SW480 (cell line): ENCODE measurements at places on chromosomes 5 and 9.
A peak's percentile ranks its signal among the peaks of the same experiment; 100 is the strongest.

DNA sequence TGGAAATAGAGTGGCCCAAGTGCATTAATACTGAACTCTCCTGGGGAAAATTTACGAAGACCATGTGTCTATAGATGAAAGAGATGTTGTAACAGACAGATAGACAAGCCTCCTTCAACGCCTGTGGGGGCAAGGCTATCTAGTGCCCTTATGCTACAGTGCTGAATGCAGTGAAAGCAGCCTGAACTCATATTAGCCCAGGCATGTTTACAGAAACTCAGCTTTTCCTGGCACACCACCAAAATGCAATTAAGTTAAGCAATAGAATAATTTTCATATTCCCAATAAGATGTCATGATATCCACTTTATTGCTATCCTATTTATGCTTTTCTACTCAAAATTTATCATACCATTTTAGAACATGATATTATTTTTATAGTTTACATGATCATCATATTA is 277.0 kb downstream of the DIRAS2 start:
- DNase-seq, result no peak

DNA sequence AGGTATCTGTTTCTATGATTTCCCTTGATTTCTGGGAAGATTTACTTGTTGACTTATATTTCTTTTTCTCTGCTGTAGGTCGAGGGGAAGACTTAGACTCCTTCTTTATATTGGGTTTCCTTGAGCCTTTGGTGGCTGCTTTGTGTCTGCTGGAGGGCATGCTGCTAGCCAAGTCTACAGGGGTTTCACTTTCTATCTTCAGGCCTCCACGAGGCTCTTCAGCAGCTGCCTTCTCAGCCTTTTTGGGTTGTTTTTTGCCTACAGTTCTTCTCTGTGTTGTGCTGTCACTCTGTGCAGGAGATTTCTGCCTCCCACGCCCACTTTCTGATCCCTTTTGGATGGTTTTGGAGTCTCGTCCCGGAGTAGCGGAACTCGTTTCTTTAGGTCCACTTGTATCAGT is 23.2 kb downstream of the LEAP2 start:
- no peak for DNase-seq

DNA sequence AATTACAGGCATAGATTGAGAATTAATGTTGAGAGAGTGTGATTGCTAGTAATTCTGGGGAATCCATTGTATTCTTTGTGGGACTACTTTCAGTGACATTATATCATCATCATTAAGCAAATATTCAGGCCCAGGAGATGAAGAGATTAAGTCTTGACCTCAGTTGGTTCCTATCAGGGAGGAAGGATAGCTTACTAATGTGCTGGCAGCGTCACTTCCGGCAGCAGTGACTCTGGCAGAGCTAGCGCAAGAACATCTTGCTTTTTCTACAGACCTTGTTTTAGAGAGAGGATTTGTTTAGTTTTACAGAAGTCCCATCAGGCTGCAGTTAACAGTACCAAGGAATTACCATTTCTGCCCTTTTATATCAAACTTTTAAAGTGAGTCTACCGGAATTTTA is 20.3 kb downstream of the OSTF1 start:
- DNase-seq, result no peak

DNA sequence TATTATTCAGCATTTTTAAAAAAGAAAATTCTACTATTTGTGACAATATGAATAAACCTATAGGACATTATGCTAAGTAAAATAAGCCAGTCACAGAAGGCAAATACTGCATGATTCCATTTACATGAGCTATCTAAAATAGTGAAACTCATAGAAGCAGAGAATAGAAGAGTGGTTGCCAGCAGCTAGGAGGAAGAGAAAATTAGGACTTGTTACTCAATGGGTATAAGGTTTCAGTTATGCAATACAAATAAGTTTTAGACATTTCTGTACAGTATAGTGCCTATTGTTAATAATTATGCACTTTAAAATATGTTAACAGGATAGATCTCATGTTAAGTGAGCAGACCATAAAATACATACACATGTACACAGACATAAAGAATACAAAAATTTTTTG is 73.8 kb upstream of the SPINK5 start:
- DNase-seq, result no peak

DNA sequence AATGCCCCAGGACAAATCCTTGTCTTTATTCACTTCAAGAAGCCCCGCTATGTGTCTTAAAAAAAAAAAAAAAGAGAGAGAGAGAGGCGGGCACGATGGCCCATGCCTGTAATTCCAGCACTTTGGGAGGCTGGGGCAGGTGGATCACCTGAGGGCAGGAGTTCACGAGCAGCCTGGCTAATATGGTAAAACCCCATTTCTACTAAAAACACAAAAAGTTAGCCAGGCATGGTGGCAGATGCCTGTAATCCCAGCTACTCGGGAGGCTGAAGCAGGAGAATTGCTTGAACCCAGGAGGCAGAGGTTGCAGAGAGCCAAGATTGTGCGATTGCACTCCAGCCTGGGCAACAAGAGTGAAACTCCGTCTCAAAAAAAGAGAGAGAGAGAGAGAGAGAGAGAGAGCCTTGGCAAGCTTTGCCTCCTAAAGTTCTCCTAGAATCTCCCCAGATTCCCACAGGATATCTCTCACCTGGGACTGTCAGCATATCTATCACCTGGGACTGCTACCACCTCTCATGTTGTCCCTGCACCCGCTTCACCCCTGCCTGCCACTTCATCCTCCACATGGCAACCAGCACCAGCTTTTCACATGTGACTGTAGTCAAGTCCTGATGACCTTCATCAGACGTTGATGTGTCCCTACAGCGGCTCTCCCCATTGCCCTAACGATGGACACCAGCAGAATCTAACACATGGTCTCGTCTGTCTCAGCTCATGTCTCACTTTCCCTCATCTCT is 5.8 kb downstream of the ITK start:
- DNase-seq, result no peak

DNA sequence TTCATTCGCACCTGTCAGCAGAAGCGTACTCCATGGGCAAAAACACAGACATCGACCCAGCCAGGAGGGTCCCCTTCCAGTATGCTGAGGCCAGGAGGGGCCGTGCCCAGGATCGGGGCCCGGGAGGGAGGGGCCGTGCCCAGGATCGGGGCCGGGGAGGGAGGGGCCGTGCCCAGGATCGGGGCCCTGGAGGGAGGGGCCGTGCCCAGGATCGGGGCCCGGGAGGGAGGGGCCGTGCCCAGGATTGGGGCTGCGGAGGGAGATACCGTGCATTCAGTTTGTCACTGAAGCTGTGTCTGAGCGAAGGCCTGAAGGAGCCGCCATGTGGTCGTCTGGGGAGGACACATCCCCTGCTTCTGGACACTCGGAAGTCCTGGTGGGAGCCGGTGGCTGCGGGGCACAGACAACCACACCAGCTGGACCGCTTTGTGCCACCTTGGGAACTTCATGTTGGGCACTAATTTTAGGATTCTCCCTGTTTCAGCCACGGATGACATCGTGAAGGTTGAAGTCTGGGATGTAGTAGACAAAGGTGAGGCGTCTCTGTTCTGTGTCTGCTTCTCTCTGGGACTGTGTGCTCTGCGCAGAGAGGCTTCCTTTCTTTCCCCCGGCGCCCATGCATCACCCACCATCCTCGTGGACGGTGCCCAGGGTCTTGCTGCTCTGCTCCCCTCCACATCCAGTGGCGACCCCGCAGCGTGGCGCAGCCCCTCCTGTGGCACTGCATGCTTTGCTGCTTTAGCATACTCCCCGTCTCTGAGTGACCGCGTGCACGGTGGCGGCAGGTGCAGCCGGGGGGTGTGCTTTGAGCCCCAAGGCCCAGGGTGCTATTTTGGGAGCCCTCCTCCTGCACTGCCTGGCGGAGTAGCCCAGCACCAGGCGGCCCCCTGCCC is 16.7 kb upstream of the AJM1 start:
- DNase-seq, result no peak

GRCh38 chr5:73682176-73682575 is 56.2 kb downstream of the ARHGEF28 start:
- DNase-seq, result no peak

- DNase-seq, result peak; percentile 88
Measured at GRCh38 chr5:127959152-127959764, 124.3 kb upstream of the SLC12A2 start.

- no peak for DNase-seq
Measured at GRCh38 chr5:139459451-139459934, 3.0 kb downstream of the ECSCR start.

GRCh38 chr9:38118862-38119438 is 49.9 kb upstream of the SHB start:
- DNase-seq, result no peak

GRCh38 chr9:116713271-116713670 is 26.2 kb downstream of the TRIM32 start:
- no peak for DNase-seq

GRCh38 chr5:102924963-102925362 is 169.9 kb downstream of the PAM start:
- DNase-seq, result no peak

- DNase-seq, result peak; percentile 90
Measured at GRCh38 chr9:92115071-92115858, at the start of gene SPTLC1. SPTLC1 (minus strand) TSS chr9:92115413; CDS start chr9:92115370, 43 bp downstream.

DNA sequence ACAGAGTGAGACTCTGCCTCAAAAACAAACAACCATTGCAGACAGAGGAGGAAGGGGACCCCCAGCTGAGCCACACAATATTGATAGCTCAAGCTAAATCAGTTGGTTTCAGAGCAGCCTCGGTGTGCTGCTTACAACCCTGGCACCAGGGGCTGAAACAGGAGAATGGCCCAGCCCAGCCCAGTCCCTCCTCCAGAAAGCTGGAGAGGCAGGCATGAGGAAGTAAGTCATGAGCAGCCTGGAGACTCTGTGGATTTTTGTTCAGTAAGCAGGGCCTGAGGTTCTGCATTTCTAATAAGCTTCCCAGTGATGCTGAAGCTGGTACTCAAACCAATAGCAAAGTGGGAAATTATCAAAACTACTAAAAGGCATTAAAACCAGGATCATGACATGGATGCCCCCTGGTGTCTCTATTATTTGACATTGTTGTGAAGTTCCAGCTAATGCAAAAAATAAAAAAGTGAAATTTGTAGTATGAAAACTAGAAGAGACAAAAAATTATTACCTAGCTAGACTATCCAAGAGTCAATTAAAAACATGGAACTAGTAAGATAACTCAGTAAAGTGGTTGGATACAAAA is 14.2 kb downstream of the PRRT1B start:
- DNase-seq, result no peak

- no peak for DNase-seq
Measured at GRCh38 chr5:116583862-116584222, 9.2 kb upstream of the SEMA6A start.

- no peak for DNase-seq
Measured at GRCh38 chr5:88364991-88365390, 96.3 kb upstream of the TMEM161B start.

DNA sequence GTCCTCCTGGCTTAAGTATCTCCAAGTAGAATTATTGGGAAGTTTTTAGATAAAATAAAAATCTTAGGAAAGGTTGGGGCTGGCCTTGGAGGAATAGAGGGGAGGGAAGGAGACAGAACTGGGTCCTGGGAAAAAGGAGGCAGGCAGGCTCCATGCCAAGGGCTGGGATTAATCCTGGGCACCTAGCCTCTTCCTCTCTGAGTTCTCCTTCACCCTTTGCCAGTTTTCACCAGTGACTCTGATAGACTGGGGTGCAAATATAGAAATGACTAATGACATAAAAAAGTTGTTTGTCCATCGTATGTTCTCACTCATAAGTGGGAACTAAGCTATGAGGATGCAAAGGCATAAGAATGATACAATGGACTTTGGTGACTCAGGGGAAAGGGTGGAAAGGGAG is 81.9 kb downstream of the RMI1 start:
- no peak for DNase-seq

- DNase-seq, result no peak
Measured at GRCh38 chr5:141529873-141530272, 41.0 kb downstream of the PCDHGC5 start.

DNA sequence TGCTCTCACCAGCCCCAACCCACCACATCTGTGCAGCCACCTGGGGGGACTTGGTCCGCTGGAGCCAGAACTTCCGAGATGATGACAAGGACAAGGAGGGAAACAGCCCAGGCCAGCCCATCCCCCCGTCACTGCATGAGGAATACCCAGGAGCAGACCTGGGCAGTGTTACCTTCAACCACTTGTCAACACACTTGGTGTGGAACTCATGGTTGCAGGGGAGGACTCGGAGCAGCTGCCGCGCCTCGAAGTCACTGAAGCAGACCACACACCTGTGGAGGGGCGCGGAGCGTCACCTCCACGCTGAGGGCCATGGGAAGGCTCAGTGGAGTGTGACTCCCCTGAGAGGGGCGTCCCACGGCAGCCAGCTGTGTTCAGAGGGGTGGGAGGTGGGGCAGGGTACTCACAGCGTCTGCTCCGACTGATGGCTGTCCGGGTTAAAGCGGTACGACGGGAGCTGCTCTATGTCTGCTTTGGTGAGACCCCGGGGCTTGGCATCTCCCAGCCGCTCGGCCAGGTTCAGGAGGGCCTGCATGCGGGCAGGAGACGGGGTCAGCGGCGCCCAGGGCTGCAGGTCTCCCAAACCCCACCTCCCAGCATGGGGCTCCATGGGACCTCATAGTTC is 8.0 kb downstream of the RNF44 start:
- no peak for DNase-seq

DNA sequence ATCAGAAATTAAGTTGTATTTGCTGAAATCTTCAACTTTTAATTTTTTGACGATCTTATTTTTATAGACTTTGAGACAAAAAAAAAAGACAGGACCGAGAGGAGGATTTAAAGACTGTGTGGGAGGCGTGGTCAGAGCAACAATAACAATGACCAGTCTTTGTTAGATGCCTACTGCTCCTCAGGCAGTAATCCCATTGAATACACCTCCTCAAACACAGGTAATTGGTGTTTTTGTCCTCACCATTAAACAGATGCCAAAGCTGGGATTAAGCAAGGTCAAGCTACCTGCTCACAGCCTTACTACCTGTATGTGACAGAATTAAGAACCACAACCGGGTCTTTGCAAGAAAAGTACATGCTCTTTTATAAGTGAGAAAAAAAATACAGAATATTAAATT is 233.3 kb upstream of the GRAMD2B start:
- no peak for DNase-seq

DNA sequence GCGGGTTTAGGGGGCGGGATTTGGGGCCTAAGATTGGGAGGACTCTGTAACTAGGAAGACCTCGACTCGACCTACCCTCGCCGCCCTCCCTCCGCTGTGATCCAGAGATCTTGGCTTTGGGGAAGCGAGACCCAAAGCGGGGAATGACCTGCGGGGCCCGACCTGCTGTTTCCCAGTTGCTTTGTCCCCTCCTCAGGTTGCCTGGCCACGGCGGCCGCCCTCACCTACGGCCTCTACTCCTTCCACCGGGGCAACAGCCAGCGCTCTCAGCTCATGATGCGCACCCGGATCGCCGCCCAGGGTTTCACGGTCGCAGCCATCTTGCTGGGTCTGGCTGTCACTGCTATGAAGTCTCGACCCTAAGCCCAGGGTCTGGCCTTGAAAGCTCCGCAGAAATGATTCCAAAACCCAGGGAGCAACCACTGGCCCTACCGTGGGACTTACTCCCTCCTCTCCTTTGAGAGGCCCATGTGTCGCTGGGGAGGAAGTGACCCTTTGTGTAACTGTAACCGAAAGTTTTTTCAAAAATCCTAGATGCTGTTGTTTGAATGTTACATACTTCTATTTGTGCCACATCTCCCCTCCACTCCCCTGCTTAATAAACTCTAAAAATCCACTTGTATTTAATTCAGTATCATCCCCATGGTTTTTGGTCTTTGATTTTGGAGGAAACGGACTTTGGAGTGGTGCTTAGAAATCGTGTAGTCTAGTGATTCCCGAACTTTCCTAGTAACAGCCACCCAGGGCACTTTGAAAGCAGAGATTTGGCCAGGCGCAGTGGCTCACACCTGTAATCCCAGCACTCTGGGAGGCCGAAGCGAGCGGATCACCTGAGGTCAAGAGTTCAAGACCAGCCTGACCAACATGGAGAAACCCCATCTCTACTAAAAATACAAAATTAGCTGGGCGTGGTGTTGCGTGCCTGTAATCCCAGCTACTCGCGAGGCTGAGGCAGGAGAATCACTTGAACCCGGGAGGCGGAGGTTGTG is 878 bp downstream of the HIGD2A start:
- no peak for DNase-seq
